NAMALWA (cell line): ENCODE measurements at places on chromosomes 5 and 9.

DNA sequence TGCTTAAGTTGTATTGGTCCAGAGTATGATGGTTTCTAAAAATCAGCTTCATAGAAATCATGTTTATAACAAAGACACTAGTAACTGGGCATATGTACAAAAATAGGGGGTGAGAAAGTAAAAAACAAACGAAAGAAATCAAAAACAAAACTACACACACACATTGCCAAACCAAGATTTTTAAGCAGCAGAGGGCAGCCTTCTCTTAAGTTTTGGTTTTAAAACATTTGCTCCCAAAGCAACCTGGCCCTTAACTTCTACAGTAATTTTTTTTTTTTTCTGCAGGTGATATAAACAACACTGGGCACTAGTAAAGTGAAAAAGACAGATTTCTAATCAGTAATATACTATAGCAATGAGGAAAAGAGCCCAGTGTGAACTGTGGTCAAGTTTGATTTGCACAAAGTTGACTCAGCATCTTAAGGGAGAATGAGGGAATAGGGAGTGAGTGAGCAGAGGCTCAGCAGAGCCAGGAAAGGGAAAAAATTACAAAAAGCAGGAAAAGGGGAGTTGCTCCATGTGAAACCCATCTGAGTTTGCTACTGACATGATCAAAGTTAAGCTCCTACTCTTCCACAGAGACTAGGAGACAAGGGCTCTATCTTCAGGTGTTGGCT is 13.4 kb upstream of the GAPT start:
- DNase-seq: no peak

DNA sequence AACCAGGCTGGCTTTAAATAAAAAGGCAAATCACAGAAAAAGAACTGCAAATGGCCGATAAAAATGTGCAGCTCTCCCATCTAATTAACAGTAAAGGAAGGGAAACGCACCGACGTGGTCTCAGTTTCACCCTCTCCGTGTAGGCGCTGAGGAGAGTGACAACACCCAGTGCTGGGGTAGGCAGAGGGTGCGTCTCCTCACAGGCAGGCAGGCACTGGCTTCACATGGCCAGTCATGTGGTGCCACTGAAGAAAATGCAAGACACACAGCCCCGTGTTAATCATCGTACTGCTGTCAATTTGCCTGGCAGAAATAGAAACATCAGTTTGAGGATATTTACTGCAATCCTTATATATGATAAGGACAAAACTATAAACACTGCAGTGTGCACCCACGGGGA is 178.4 kb downstream of the FANCC start:
- no peak for DNase-seq

DNA sequence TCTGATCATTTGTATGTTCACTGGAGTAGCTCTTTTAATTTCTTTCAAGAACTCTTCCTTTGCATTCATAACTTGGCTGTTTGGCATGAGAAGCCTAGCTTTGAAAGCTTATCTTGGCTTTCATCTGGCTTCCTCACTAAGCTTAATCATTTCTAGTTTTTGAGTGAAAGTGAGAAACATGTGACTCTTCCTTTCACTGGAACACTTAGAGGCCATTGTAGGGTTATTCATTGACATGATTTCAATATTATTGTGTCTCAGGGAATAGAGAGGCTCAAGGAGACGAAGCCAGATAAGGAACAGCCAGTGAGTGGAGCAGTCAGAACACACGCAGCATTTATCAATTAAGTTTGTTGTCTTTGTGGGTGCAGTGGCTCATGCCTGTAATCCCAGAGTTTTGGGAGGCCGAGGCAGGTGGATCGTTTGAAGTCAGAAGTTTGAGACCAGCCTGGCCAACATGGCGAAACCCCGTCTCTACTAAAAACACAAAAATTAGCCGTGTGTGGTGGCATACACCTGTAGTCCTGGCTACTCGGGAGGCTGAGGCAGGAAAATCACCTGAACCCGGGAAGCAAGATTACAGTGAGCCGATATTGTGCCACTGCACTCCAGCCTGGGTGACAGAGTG is 98.3 kb downstream of the UGCG start:
- no peak for DNase-seq

DNA sequence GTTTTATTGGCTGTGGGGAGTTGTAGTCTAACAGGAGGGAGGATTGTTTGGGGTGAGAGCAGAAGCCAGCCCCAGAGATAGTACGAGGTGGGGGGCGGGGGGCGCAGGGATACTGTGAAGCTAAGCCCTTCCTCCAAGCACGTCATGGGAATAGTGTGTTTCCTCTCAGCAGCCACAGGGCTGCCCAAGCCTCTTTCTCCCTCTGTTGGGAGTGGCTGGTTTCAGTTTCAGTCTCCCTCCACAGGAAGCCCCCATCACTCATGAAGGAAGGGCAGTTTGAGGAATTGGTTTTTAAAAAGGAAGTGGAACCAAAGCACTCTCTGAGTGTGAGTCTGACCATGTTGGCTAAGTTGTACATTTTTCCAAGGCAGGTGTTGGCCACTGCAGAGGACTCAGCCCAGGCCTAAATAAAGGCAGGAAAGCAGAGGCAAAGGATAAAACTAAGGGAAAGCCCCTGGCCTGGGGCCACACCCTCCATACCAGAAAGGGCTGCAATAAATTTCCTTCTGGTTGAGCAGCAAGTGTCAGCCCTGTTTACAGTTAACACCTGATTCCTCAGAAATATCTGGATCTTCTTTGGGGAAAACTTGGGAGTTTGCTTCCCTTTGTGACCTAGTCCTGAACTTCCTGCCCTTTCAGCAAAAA is 3.2 kb downstream of the RAB24 start:
- DNase-seq: peak; percentile 86

DNA sequence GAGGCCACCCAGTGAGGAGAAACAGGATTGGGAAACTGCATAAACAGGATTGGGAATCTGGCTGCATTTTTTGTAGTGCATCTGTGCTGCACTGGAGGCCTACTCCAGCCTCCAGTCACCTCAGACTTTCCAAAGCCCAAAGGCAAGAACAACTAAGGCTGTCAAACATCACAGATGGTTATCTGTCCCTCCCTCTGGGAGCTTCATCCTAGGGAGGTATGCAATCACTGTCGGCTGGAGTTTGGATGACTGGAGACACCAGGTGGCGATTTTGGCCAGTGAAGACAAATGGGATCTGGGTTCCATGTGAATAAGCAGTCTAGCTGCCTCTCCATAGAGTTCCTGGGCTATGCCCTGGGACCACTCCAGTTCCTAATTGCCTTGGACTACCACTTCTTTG is 9.3 kb upstream of the SPINK13 start:
- no peak for DNase-seq

DNA sequence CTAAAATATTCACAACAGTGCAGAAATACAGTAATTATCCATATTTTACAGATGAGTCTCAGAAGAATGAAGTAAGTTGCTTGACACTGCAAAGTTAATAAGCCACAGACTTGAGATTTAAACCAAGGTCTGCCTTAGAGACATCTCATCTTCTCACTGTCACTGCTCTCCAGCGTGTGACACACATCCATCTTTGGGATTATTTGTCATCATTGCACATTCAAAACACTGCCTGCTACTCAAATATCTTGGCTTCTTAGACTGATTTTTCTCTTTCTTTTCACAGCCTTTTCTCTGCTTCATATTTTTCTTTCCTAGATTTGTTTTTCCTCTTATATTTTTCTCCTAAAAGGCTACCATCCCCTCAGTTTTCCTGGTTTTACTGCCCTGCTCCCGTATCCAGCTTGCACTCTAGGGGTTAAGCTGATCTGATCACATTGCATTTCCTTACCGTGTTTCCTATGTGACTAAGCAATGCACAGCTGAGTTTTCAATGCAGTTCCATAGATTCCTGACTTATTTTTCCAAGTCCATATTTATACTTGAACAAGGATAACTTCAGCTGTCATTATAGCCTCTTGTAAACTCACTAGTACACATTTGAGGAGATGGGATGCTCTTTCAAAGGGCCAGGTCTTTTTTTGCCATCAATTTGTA is 353.0 kb downstream of the PLK2 start:
- no peak for DNase-seq

DNA sequence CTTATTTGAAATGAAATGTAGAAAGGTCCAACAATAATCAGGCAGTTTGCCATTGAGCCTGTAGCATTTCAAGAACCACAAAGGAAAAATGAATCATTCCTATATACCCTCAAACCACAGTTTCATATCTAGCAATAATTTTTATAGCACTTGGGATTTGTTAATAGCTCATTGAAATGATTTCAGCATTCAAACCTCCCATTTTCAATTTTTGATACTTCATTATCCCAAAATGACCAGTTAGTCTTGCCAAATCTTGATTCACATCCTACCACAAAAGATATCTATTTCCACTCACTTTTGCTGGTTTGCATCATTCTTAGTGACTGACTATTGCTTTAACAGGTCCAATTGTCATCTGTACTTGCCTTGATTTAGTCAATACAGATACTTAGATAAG is 790.1 kb downstream of the TLE1 start:
- no peak for DNase-seq

GRCh38 chr5:72324189-72324825 is 4.1 kb downstream of the PTCD2 start:
- no peak for DNase-seq

DNA sequence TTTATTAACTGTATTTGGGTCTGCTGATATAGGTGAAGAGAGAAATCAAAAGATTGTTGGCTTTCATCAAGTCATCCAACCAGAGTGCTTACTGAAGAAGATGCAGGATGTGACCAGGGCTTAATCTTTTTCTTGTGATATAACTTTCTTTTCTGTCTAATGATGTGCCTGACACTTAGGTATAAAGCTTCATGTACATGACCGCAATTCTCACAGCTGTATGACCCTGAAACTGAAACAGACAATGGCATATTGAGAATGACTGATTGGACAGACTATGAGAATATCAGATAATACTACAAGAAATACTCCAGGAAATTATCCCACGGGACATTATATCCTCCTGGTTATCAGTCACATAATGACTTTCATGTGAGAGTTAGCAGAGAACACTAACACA is 32.5 kb upstream of the FAM174A start:
- DNase-seq: no peak

GRCh38 chr9:124079176-124079925 is 67.8 kb downstream of the LHX2 start:
- DNase-seq: no peak

DNA sequence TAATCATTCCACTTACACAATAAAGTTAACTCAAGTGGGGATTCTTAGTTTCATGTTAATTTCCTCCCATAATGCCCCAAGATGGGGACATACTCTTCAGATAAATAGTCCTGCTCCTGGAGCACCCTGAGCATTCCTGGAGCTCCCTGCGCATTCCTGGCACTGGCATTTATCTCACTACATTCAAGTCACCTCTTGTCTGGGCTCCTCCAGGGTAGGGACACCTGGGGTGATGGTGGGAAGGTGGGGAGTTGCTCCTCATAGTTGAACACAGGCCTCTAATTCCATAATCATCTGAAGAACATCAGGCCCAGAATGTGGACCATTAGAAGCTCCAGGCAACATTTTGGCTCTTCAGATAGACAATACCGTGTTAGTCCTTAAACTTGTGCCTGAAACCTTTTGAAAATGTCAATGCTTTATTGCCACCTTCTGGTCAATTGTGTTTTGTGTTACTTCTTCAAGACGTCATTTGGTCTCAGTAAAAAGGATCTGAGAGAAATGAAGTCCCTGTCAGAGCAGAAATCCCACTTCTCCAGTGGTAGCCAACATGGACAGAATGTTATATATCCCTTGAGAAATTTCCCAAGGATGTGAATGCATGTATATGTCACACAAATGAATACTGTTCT is 14.2 kb upstream of the AGGF1 start:
- peak; percentile 58 for DNase-seq

GRCh38 chr9:116234081-116234480 is 80.5 kb downstream of the PAPPA start:
- no peak for DNase-seq

DNA sequence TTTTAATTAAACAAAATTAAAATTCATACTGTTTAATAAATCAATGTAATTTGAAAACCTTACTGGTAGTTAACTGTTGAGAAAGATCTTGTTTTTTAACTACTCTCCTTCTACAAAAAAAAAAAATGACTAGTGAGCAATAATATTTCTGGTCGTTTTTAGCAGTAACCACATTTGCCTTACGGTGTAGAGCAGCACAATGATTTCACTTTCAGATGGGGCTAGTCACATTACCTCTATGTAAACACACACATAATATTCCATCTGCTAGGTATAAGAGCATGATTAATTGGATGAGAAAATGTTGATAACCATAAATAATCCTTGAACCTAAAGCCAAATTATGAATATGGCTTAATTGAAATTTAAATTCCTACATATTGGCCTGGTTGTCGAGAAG is 198.1 kb downstream of the CHSY3 start:
- DNase-seq: no peak

DNA sequence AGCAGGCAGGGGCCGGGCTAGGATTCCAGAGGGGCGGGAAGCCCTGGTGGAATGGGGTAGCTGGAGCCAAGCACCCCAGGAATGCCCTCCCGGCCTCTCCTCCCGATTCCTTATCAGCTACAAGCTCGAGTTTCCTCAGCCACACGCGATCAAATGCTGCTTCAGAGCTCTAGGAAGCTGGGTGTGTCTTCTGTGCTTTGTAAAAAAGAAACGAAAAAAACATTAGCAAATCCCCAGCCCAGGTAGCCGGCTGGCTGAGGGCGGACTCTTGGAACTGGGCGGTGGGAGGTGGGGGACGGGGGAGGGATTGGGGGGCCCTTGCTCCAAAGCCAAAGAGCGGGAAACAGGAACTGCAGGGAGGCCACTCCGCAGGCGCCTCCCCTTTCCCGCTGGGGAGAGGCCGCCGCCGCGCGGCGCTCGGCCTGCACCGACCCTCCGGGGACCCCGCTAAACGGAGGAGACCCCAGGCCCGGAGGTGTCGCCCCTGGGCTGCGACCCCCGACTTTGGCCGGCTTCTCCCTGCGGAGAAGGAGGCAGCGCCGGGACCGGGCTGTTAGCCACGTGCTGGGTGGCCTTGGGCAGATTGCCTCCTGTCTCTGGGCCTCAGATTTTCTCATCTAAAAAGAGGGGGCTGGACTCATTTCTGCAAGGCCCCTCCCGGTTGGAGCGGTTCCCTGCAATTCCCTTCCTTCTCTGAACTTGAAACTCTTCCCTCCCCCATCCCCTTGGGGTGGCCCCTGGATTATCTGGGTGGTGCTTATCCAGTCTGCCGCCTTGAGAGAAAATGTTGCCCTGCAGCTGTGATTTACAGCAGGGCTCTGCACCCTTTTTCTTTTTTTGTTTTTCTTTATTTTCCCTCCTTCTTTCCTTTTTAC is 40.9 kb upstream of the FABP6 start:
- DNase-seq: no peak

GRCh38 chr9:128556926-128557634 is 4.7 kb downstream of the SPTAN1 start:
- no peak for DNase-seq

GRCh38 chr5:56715986-56716385 is 99.4 kb upstream of the MAP3K1 start:
- DNase-seq: no peak

DNA sequence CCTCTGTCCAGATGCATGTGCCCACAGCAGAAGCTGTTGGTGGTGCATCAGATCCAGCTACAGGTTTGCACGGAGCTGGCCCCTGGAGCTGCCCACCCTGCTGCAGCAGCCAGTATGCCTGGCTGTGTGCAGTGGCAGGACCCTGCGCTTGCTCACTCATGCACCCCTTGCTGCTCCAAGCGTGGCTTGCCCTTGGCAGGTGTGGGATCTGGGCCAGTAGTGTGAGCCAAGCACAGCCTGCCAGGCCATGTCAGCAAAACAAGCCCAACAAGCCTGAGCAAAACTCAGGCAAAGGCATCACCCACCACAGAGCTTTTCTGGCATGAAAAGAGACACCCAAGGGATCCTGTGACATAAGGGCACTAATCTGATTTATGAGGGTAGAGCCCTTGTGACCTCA is 18.3 kb upstream of the ECPAS start:
- no peak for DNase-seq
